ENCODE measurements at places on chromosomes 7 and 10.

DNA sequence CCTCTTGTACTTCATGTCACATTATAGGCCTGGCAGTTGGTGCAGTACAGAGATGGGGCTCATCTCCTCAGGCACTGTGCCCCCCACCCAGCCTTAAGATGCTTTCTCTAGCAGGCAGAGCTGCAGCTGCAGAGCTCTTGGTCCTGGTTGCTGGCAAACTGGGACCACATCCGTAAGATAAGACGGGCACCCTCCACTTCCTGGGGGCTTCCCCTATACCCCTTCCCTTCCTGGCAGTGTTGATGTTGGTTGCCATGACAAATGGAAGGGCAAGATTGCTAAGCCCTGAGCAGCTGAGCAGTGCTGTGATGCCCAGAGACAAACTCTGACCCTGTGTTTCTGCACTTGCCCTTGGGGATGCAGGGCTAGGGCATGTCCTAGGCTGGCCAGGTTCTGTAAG, 103.4 kb upstream of the ANLN start:
- no peak for DNase-seq

DNA sequence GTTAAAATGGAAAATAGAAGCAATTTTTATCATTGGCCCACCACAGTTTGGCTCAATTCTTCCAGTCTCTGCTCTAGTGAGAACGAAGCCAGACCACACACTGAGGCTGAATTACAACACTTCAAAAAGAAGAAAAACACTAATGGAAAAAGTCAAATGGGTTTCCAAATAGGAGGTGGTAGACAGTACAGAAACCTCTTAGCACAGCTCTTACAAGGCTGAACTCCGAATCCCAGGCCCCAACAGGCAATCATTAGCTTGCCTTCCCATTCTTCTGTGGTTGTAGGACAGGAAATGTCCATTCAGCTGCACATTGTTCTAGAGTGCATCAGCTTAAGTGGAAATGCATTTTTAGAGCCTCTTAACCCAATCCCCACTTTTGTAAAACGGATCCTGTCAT, 115.1 kb upstream of the MEOX2 start:
- peak; percentile 68 for DNase-seq

GRCh38 chr7:117190746-117191435, 132.0 kb downstream of the WNT2 start:
- DNase-seq: no peak

GRCh38 chr10:19929506-19930140, 113.4 kb downstream of the PLXDC2 start:
- DNase-seq: no peak

GRCh38 chr7:12137283-12137682, 73.8 kb upstream of the TMEM106B start:
- DNase-seq: peak; percentile 64

GRCh38 chr7:132577206-132578049, 1.2 kb upstream of the PLXNA4 start:
- DNase-seq: no peak

DNA sequence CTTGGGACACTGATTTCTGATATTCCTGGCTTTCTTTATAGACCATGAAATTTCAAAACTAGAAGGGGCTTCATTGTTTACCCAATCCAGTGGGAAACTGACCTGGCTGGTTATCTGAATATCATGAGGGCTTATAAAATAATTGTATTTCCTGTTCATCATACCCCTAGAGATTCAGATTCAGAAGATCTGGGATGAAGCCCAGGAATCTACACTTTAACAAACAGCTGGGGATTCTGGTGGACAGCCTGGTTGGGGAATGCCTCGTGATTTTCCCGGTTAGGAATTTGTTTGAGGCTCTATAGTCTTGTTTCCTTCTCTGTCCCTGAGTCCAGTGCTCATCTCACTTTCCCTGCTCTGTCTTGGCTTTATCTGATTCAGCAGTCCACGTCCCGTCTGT, 110.3 kb downstream of the ADRA2A start:
- DNase-seq: no peak

DNA sequence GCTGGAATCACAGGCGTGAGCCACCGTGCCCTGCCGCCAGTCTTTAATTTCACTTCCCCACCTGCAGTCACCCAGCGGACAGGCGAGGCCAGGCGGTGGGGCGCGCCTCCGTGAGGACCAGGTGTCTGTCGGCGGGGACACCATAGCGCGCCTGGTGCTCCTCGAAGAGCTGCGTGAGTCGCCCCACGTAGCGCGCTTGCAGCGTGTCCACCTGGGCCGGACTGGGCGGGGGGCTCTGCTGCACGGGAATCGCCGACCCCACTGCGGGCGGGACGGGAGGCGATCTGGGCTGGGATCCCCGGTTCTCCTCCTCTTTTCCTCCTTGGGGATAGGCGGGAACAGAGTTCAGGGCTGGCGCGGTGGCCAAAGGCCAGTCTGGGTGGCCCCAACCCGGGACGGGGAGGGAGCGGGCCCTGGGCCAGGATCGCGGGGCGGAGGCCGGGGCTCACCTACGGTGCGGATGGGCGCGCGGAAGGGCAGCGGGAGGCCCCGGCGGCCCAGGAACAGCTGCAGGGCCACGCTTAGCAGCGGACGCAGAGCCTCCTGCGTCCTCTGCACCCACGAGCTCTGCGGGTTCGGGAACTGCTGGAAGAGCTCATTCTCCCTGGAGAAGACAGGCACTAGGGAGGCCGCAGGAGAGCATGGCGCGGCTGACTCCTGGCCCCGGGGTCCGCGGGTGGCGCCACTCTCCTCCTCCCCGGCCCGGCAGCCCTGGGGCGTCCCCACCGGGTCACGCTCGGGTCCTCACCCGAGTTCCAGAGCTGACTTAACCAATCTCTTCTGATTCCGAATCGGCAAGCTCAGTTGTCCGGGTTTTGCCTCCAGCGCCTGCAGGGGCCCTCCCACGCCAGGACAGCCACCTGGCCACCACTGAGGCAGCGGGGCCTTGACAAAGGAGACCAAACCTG, 1.1 kb upstream of the MOGAT3 start:
- no peak for DNase-seq

GRCh38 chr7:31271641-31272405, 68.7 kb downstream of the NEUROD6 start:
- DNase-seq: no peak

- no peak for DNase-seq
These were observed 44.6 kb upstream of the TES start for GRCh38 chr7:116165717-116166116.

DNA sequence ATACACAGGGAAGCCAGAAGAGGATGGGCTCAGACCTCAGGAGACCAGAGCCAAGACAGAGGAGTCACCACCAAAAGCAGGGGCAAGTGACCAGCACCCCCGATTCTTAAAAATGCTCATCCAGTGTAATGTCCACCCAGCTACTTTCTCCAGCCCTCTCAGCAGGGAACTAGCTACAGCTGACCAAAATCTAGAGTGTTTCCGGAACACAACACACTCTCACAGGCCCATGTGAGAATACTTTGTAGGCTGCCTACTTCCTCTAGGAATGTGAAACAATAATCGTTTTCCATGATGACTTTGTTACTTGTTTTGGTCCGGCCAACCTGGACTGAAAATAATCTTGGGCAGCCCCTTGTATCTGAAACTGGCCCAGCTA, 14.5 kb downstream of the PSAP start:
- no peak for DNase-seq

- no peak for DNase-seq
These were observed 114.0 kb downstream of the PDGFA start for GRCh38 chr7:405489-406211.

DNA sequence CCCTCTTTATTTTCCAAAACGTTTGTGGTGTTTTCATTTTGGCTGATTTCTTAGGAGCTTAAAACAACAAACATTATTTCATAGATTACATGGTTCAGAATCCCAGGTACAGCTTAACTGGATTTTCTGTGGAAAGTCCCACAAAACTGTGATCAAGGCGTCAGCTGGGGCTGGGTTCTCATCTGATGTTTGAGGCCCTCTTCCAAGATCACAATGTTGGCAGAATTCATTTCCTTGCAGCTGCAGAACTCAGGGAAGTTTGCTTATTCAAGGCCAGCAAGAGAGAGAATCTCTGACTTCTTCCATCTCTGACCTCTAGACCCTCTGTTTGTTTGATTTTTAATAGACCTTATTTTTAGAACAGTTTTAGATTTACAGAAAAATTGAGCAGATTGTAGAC, 108.4 kb upstream of the AGK start:
- DNase-seq: no peak

GRCh38 chr7:132095111-132095765, 481.0 kb downstream of the PLXNA4 start:
- DNase-seq: no peak

- peak; percentile 67 for DNase-seq
These were observed 100.9 kb upstream of the YAE1 start for GRCh38 chr7:39465055-39465929.

DNA sequence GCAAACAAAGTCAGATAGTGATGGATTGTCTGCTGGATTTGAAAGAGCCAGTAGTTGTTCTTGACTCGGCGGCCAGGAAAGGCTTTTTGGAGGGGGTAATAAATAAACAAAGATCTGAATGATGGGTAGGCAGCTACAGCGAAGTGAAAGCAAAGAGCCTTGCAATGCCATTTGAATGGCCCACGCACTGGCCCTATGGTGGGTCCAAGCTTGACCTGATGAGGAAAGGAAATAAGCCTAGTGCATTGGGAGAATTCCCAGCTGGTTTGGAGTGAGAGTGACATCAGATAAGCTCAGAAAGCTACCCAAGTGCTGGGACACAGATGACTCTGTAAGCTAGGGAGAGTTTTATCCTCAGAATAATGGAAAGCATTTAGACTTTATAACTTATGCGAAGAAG, 365.2 kb downstream of the PLXDC2 start:
- DNase-seq: no peak

- DNase-seq: peak; percentile 95
These were observed 167.0 kb downstream of the SNX13 start for GRCh38 chr7:17773289-17773626.

DNA sequence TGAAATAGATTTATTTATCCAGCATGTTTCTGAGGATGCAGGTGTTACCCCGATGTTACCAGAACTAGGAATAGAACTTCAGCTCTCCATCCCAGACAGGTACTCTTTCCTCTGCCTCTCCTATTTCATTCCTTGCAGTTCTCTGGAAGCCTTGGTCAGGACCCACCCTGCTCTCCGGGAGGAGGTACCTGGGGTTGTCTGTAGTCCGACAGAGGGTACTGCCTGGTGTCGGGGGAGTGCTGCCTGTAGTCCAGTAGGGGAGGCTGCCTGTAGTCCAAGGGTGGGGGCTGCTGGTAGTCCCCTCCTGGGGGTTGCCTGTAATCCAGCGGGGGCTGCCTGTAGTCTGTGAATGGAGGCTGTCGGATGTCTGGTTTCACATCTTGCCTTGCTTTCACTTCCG, 328.4 kb downstream of the PHTF2 start:
- no peak for DNase-seq

DNA sequence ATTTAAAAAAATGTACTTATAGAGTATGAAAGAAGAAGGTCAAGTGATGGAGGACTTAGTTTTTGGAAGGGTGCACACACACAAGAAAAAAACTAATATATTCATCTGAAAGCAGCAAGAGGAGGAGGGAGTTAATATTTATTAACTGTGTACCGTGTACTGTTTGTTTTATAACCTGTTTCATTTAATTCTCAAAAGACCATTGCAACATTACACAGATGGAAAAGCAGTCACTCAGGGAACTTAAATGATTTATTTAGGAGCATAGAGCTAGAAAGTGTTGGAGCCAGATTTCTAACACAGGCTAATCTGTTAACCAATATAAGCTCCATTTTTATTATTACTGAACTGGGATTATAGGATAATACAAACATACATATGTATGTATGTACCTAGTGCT, 36.7 kb downstream of the GLCCI1 start:
- DNase-seq: no peak

DNA sequence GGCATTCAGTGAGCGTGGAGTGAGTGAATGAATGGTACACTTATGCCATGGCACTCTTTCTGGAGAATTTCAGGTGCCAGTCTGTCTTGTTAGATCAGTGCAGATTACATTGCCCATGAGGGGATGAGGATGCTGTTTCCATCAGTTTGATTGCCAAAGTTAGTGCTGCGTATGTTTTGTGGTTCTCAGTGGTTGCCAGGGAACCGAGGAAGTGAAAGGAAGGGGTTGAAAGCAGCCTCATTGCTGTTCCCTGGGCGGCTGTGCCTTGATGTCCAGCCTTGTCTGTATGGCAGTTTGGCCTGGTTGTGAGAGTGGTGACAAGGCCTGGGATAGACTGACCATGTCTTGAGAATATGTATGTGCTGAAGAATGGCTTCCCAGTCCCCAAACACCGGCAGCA, 30.2 kb downstream of the WBP1L start:
- DNase-seq: no peak

GRCh38 chr7:36606153-36606975, 117.9 kb downstream of the AOAH start:
- no peak for DNase-seq

DNA sequence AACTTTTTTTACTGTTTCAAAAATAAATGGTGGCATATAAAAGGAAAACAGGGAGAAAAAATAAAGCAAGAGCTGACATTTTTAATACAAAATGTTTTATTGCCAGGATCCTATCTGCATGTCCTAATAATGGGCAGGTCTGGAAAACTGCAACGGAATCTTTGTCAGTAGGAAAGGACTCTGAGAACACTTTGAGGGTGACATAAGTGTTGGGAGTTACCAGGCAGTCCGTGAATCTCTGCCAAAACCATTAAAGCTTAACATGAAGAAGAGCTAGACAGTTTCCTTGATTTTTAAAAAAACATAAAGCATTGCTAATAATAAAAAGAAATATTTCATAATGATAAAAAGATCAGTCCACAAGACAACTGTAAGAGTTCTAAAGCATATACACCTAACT, 80.7 kb downstream of the AGMO start:
- no peak for DNase-seq

GRCh38 chr7:36712015-36712414, 12.3 kb downstream of the AOAH start:
- DNase-seq: no peak

DNA sequence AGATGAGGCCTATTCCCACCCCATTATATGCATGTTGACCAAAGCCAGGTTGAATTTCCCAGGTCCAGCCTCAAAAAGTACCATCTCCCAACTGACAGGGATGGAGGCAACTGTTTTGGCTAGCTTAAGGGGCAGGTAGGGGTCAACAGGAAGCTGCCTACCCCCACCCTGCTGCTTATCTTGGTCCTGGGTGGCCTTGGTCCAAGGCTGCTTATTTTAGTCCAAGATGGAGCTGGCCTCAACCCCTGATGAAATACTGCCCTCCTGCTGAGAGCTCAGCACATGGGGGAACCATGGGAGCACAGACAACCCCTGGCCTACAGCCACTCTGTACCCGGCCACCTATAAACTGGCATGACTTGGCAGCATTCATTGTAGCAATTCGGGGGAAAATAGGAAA, 23.1 kb downstream of the MYO1G start:
- no peak for DNase-seq

Measured in ELR (cell line).